Pericardium fibroblast (primary cell): ENCODE measurements at places on chromosomes 6 and 20. TPM values are rescaled to one million over a fixed set of nuclear protein-coding genes. Genes with fewer than 3 reads are reported as not detected.

Gene KCNK17
- not detected in 2 replicates for total RNA-seq

Gene DEFB124
- total RNA-seq: 2.1 TPM in 1 of 2 replicates, not detected in the other

Gene FUT9
- total RNA-seq: not detected in 2 replicates

Gene RPS21
- 1,647 and 2,319 TPM in 2 replicates for total RNA-seq

Gene GHRH
- not detected in 2 replicates for total RNA-seq

Gene SDC4
- 45.2 and 48.1 TPM in 2 replicates for total RNA-seq

Gene SYCP2
- total RNA-seq: 0.47 TPM in 1 of 2 replicates, not detected in the other

Gene HLA-DRA
- total RNA-seq: not detected in 2 replicates
